ENCODE measurements at places on chromosomes 13 and 19. TPM values are rescaled to one million over a fixed set of nuclear protein-coding genes. Genes with fewer than 3 reads are reported as not detected.

The LILRA2 gene
- total RNA-seq = 0.47 TPM

The LILRB1 gene
- 0.63 TPM for total RNA-seq

The PCDH8 gene
- 6.8 TPM for total RNA-seq

The CBARP gene
- total RNA-seq = 5.2 TPM

The ERICH4 gene
- total RNA-seq = 1.8 TPM

The EXOC3L2 gene
- total RNA-seq = 29.5 TPM

The RFPL4AL1 gene
- not detected for total RNA-seq

The CEACAM16 gene
- total RNA-seq = 0.50 TPM

The ADGRL1 gene
- 57.2 TPM for total RNA-seq

The C13orf46 gene
- total RNA-seq = 5.5 TPM

The NUDT19 gene
- total RNA-seq = 15.5 TPM

The FCAR gene
- total RNA-seq = not detected

The ADM5 gene
- 5.0 TPM for total RNA-seq
